ENCODE measurements at places on chromosomes 7 and 10.

DNA sequence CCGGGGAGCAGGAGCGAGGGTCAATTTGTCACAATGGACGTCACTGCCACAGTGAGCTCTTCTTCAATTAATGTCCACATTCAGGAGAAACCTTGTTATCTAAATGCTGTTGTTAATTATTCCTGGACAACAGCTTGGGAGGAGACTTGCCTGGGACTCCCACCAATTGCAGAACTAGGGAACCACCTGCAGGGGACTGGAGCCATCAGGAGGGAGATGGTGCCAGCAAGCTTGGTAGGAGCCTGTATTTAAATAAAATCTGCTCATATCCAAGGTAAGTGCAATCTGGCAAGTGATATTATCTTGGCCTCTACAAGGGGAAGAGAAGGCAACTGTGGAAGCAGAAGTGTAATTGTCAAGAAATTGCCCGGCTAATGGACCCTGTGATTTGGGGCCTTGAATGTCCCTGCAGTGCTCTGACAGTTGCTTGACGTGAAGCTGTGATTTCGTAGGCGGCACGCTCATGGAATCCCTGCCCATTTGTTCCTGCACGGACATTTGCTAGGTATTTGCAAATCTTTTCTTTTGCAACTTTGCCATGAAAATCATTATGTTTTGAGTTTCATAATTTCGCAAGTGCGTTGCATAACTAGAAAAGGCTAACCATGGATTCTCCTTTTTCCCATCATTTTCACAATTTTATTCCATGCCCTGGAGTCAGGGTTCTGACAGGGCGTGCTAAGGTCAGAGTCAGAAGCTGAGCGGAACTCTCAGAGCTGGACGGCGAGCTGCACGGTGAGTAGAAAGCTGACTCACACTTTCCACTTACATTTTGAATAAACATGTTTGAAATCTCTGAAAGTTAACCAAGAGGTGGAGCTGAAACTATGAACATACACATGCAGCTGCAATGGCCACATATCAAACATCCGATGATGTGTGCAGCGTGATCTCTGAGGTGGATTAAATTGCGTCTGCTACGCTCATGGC, 84.9 kb upstream of the TCERG1L start:
- no peak for DNase-seq

GRCh38 chr10:129074939-129075338, 392.1 kb upstream of the MGMT start:
- no peak for DNase-seq

DNA sequence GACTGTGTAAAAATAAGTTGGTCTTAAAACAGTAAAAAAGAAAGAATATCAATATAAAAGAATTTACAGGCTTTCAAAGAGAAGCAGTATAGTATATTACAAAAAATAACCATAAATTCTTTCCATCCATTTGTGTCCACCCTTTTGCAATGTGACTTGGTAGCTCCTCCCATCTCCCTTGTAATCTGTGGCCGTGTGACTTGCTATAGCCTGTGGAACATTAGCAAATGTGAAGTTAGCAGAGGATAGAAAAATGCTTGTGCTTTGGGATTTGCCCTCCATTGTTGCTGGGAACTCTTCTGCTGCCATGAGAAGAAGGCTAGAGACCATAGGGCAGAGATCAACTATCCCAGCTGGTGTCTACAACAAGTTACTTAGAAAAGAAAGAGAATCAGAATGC, 30.2 kb downstream of the KLHL7 start:
- no peak for DNase-seq

DNA sequence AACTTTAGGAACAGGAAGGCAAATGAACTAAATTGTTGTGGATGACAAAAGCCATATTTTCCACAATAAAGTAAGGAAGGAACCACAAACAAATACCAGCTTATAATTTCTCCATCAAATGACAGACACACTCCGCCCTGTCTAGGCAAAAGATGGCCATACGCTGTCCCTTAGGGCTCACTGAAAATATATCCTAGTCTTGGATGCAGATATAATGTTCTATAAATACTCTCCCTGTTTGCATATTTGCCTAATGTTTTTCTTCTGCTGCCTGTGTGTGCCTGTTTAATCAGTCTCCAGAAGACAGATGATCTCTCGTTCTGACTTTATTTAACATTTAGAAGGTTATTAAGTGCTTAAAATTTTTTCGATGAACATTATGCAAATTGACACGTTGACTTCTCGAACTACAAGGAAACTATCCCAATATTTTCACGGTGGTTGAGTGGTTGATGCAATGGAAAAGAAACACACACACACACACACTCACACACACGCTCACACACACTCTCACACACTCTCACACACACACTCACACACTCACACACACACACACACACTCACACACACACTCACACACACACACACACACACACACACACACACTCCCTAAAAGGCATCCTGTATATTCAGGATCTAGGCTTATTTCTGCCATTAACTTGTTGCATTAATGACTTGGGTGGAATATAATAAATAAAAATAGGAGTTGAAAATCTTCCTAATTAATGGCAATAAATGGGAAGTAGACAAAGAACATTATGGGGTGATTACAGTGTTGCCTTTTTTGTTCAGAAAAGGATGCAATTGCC, 297.1 kb downstream of the PRPF18 start:
- DNase-seq = no peak

DNA sequence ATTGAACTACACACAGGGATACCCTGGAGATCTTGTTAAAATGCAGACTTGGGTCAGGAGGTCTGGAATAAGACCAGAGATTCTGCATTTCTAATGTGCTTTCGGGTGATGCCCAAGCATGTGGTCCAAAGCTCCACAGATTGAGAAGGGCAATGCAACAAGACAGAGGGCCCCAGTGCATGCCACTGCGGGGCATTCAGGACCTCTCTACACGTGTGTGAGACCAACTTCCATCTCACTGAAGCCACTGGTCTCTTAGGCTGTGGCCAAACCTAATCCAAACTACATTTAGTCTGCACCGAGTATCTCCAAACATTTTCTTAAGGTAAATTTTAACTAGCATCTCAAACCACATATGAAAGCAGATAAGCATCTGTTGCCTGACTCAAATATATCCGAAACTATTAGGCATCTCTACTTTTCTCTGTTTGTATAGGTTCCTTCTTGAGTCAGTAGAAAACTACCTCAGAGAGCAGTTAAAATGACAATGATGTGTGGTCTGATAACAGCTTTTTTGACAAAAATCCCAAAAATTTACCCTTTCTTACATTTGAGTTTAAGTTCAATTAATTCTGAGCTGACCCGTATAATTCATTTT, 107.5 kb downstream of the ELMO1 start:
- no peak for DNase-seq

DNA sequence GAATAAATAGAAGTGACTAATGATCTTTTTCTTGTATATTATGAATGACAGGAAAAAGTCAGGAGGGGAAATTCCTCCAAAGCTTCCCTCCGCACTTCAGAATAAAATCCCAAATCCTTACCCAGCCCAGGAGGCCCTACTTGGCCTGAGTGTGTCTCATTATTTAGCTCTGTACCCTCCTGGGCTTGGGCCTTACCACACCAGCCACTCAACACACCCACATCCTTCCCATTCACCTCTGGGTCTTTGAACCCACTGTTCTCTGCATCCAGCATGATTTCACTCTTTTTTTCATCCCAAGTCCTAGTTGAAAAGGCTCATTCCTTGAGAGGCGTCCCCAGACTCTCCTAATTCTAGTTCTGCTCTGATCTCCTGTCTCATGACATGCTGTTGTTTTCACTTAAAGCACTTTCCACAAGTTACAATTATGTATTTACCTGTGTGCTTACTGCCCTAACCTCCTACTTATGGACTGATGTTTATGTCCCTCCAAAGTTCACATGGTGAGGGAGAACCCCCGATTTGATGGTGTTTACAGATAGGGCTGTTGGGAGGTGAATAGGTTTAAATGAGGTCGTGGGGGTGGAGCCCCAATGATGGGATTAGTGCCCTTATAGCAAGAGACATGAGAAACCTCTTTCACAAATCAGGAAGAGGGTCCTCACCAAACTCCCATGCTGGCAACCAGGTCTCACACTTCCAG, 6.4 kb downstream of the NOD1 start:
- no peak for DNase-seq

GRCh38 chr10:88293073-88293472, 290.0 kb downstream of the RNLS start:
- no peak for DNase-seq

DNA sequence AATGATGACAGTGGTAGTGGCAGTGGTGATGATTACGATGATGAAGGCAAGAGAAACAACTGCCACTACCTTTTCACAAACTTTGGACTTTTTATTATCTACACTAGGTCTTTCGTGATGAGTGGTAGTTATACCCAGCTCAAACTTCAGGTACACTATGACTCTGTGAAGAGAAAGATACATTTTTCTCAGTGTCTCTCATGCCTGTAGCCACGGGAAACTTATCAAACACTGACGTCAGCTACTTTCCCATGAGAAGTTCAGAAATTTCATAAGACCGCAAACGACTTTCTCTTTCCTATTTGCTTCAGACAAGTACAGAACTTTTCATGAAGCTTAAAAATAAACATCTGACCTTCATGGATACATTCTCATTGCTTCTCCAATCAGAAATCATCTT, 57.0 kb downstream of the CALD1 start:
- no peak for DNase-seq

DNA sequence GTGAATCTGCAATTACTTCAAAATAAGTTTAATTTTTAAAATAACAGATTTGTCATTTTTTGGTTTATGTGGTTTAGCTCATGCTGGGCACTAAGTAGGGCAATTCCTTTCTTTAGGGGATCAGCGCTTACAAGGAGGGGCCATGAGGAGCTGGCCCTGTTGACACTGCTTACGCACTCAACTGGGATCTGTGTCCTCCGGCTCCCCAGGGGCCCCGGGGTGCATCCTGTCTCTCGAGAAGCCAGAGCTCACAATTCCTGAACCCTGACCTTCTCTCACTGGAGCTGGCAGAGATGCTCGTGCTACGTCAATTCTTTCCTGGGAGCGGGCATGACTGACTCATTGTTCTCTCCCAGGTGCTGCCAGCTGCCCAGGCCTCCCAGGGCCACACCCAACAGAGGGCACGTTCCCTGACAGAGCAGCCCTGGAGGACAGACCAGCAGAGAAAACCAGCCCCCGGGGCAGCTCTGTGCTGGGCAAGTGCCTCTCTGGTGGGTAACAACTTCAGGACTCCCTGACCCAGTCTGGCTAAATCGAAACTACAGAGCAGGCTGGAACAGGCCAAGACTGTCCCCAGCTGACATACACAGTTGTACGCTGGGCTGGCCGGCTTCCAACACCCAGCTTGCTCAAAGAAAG, 36.8 kb downstream of the CTBP2 start:
- no peak for DNase-seq

DNA sequence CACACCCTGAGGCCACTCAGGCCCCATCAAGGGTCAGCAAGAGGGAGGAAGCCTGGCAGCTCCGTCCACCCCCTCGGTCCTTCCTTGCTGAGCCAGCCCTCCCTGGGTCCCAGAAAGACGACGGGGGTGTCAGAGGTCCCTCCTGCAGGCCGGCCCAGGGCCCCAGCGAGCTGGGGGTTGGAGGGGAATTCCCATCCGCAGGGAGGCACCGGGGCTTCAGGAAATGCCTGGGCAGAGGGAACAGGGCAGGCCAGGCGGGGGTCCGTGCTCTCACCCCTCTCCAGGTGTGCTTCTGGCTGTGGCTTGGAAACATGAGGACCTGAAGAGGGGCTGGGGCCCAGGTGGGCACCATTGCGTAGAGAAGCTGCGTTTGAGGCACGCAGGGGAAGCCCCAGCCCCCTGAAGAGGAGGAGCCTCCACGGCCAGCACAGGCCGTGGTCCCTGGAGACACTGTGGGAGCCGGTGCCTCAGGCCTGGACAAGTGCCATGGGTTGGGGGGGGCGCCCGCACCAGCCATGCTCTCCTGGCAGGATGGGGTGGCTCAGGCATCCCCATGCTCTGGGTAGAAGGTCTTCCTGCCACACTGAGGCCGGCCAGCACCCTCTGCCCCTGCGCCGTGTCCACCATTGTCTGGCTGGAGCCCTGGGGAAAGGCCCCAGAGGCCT, 66.7 kb downstream of the PDGFA start:
- DNase-seq = no peak

DNA sequence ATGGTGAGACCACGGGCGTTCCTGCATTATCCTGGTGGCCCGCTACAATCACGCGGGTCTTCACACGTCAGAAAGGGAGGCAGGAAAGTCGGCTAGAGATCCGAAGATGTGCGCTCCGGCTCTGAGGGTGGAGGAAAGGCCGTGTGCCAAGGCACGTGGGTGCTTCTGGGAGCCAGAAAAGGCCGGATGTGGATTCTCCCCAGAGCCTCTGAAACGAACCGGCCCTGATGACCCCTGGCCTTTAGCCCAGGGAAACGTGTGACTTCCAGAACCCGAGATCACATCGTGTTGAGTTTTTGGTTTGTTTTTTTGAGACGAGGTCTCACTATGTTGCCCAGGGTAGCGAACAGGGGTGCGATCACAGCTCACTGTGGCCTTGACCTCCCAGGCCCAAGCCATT, 244.2 kb downstream of the ELFN1 start:
- DNase-seq = no peak

- DNase-seq = no peak
Observed at GRCh38 chr10:76981251-76981650, 656.4 kb downstream of the KCNMA1 start.

DNA sequence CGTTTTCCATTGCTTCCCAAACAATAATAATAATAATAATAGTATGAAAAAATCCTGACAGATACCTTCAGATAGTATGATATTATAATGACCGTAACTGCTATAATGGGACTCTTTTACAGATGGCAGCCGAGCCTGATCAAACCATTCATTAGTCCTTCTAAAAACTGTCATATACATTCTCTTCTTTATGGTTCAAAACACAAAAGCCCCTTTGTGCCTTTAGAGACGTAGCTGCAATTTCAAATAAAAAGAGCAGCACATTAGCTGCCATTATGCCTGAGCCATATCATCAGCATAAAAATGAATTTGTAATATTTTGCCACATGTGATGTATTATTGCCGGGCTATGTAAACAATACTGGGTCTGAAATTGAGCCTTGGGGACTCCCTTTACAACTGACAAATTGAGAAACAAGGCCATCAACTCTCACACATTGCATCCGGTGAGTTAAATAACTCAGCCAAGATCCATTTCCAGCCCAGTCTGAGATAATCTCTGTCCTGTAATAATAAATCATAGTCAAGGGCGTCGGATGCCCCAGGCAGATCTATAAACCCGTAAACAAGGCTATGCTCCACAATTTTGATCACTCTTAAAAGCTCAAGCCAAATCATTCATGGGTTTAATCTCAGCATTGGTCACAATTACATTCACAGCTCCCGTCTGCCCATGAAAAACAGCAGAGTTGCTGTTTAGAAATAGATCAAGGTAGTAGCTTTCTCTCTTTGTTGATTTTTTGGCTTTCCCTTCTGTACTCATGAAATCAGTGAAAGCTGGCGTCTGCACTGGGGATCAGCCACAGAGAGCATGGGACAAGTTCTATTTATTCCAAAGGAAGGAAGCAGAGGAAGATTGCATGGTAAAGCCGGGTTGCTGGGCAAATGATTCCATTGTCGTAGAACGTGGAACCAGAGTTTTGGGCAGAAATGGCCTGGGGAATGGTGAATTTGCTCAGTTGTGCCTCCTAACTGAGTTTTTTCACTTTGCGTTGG, 150.1 kb upstream of the BMPER start:
- peak; percentile 57 for DNase-seq

GRCh38 chr10:8112230-8112905, 57.9 kb downstream of the GATA3 start:
- no peak for DNase-seq

GRCh38 chr10:130964771-130965170, 346.8 kb downstream of the TCERG1L start:
- no peak for DNase-seq

GRCh38 chr10:97659589-97659988, 19.1 kb downstream of the PI4K2A start:
- DNase-seq = no peak

- DNase-seq = no peak
Observed at GRCh38 chr10:52864201-52865106, 91.9 kb upstream of the MBL2 start.

GRCh38 chr7:35695987-35696386, 1.1 kb upstream of the HERPUD2 start:
- DNase-seq = no peak
